BJ (cell line): ENCODE measurements at places on chromosomes 7 and 10.

DNA sequence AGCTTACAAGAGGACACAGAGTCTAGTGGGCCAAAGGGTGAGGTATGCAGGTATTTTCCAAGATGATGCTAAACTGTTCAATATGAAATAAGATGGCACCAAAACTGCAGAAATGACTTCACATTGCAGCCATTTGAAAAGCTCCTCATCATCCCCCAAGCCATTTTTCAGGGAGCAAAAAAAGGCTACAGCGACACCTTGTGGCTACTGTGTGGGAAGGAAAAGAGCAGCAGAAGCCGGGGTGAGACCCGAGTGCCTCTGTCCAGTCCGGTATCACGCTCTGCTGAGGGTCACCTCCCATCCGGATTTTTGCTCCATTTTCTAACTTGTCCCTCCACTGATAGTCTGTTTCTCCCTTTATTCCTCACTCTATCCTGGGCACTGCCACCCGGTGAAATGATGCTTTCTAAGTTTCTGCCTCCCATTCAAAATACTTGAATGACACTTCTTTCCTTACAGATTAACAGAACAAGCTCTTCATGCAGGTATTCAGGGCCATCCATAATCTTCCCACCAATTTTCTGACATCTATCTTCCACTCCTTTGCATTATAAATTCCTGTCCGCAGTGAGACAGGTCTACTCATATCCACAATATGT is 220.2 kb downstream of the DGKI start:
- no peak for DNase-seq

- no peak for DNase-seq
Measured at GRCh38 chr7:91358303-91358702, 94.1 kb downstream of the FZD1 start.

GRCh38 chr10:44752451-44753441 is 158.4 kb upstream of the TMEM72 start:
- DNase-seq = peak; percentile 78

- peak; percentile 75 for DNase-seq
Measured at GRCh38 chr7:102860351-102860811, 52.4 kb upstream of the LRRC17 start.

GRCh38 chr10:62543571-62544355 is 169.6 kb downstream of the ZNF365 start:
- no peak for DNase-seq

DNA sequence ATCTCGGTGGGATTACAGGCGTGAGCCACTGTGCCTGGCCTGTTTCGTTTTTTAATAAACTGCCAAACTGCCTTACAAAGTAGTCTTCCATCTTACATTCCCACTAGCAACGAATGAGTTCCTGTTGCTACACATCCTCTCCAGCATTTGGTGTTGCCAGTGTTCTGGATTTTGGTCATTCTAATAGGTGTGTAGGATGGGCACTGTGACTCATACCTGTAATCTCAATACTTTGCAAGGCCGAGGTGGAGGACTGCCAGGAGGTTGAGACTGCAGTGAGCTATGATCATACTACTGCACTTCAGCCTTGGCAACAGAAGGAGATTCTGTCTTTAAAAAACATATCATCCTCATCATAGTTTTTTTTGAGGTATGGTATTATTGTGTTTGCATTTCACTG is 21.4 kb upstream of the RSBN1L start:
- DNase-seq = no peak

DNA sequence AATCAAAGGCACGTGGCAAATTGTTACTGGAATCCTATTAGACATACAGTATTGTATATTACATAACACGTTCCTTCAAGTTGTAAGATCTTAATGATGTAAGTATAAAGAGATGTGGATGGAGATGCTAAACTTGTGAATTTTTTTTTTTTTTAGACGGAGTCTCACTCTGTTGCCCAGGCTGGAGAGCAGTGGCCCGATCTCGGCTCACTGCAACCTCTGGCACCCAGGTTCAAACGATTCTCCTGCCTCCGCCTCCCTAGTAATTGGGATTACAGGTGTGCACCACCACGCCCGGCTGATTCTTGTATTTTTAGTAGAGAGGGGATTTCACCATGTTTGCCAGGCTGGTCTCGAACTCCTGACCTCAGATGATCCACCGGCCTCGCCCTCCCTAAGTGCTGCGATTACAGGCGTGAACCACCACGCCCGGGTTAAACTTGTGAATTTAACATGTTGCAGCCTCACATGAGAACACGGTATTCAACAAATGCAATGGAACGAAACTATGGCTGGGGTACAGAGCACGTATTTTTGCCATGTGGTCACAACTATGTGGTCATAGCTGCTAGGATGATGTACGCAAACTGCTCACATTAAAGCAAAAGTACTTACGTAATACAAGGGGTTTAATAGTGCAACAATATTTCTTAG is 818 bp upstream of the SUPV3L1 start:
- no peak for DNase-seq

DNA sequence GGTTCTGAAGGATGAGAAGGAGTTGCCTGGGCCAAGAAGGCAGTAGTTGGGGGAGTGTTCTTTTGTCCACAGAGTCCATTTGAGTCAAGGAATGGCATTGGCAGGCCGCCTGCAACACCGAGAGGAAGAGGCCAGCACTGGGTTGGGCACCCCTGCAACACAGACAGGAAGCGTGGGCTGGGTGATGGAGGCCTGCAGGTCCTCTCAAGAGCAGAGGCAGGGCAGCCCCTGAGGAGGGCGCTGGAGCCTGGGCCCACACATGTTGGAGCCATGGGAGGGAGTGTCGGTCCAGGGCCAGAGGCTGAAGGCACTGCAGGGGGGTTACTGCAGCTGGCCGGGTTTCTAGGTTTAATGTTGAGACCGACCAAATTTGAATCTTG is 137.3 kb downstream of the PTPN20 start:
- no peak for DNase-seq

DNA sequence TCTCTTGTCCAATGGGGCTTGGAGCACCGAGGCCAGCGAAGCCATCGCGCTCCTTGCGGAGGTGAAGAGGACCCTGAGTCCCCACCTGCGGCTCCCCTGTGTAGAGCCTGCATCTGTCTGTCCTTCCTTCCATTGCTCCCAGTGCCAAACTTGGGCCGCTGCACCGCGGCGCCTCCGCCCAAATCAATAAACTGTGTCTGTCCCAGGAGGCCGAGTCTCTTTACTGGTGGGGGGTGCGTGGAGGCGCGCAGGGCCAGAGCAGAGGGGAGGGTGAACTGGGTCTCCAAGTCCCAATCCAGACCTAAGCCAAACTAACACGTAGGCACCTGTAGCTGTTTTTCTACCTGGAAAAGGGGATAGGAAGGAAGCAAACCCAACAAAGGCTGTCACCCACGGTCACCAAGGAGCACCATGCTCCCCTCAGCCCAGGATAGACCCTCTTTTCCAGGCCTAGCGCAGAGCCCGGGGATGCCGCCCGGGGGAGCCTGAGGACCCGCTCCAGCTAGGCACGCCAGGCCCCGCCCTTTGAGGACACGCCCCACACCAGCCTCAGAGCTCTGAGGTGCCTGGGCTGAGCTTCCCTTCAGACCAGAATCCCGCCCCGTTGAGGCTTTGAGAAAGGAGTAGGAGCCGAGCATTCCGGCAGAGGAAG is 1.2 kb upstream of the CHAT start:
- no peak for DNase-seq

DNA sequence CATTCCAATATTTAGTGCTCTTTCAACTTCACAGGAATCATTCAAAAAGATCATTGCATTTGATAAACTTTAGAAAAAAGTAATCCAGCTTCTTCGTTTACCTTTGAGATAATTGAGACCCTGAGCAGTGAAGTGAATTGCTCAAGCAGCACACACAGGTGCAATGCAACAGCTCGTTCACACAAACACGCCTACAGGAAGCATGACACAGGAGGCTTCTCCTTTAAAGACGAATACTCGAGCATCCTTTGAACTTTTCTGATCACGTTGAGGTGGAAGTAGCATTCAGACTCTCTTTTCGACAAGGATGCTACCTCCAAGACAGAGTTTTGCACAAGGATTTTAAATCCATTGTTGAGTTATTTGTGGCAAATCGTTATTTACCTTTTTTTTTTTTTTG is 18.0 kb upstream of the RSU1 start:
- no peak for DNase-seq

DNA sequence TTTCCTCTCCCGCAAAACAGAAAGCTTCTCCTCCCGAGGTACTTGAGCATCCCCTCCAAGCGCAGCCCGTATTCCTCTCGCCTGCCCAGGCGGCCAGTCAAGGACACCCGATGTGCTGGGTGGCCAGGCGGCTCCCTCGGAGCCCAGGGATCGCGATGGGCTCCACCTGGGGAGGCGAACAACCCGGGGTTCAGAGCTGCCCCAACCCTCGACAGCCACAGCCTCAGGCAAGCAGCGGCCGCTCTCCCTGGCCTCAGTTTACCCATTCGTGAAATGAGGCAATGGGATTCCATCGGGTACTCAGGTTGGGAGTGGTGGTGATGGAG is 147.4 kb downstream of the CYP26A1 start:
- no peak for DNase-seq

GRCh38 chr7:55132890-55133551 is 114.2 kb downstream of the EGFR start:
- peak; percentile 98 for DNase-seq

- DNase-seq = no peak
Measured at GRCh38 chr7:16648551-16648950, 2.6 kb downstream of the BZW2 start.

GRCh38 chr7:100949933-100950443 is 654 bp downstream of the MUC3A start:
- DNase-seq = no peak

DNA sequence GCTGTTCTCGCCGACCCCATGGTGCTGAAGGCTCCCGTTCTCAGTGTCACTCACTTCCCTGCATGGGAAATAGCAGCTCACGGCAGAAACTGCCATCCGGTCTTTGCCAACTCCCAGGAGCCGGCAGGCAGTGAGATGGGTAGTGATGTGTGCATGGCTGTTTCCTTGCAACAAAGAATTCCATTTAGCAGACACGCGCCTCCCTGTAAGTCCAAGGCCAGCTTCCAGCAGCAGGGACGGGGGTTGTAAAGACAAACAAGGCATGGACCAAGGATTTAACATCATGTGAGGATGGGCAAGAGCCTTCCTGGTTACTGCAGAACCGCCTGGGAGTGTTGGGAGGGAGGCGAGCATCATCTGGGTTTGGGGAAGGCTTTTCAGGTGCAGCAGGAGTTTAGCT is 273.1 kb downstream of the GLRX3 start:
- DNase-seq = no peak

GRCh38 chr7:76383089-76383944 is 24.5 kb upstream of the YWHAG start:
- no peak for DNase-seq

- no peak for DNase-seq
Measured at GRCh38 chr7:39259391-39260003, 281.8 kb downstream of the POU6F2 start.

DNA sequence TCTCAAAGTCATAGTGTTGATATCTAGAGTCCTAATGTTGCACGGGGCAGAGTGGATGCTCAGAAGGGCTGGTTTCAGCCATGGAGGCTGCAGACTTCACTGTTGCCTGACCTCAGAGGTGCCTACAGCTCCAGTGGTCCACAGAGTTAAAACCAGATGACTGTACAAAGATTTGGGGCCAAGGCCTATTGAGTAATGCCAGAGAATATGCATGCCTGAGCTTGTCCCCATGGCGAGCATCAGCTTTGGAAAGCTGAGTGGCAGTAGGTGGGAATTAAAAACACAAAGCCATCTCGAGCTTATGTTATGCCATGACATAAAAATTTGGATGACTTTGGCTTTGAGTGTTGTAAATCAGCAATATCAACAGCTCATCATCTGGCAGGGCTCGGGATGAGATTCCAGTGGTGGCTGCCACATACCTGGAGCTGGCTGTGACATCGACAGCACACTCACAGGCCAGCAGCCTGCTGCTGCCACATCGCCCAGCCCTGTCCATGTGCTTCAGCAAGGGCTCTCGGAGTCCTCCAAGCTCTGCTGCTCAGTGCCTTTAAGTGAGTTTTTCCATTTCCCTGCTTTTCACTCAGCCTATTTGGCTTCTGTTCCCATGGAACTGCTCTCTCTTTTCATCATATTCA is 379.6 kb downstream of the TNS3 start:
- DNase-seq = no peak

DNA sequence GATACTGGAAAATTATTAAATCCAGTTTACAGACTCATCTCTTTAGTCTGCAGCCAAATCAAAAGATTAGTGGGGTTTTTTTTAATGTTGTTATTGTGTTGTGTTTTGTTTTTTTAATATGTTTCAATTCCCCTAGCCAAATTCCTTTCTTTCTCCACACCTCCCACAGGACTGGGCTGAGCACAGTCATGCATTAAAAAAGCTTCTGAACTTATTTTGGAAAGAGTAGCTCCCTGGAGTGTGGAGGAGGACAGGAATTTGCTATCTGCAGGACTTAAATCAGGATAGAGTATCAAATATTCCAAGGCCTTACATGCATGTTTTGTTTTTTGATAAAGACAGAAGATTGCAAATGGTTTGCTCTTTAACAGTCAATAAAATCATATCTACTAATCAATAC is 90.7 kb downstream of the GNAI1 start:
- no peak for DNase-seq

DNA sequence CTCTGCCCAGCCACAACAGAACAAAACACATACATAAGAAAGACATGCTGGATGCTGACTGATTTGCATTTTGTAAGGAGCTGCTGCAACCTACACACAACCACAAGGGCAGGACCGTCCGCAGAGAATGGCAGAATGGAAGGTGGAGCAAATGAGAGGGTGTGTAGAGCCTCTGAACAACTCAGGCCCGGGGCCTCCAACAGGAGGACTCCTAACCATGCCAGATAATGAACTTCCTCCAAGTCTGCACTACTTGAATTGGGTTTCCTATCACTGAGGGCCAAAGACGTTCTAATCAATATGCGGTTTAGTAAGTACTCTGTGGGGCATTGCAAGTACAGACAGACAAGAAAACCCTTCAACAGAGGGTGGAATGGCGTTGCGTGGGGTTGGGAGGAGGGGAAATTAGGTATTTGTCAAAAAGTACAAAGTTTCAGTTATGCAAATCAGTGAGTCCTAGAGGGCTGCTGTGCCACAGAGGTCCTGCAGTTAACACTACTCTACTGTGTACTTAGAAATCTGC is 14.6 kb downstream of the VOPP1 start:
- no peak for DNase-seq

DNA sequence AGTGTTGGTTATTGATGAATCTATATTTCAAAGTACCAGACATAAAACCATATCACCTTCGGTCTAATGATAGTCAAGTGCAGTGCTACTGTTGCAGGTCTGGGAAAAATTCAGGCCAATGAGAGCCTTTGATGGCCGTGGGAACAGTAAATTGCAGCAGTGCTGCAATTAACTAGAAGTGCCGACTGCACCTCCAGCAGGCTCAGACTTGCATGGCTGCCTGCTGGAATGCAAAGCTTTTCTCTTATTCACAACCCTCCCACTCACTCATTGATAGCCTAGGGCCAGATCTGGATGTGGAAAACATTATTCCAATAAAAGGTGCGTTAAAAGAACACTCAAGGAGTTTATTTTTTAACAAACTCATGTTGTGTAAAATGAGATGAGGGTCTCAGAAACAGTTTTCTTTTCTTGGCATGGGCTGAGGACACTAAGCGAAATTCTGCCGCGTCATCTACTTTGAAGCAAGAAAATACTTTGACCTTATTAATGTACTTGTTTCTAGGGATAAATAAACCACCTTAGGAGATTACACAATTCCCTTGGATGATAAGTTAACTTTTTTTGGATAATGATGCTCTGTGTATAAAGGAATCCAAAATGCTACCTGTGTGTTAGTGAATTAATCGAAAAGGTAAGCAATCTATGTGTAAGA is 17.1 kb downstream of the PLXDC2 start:
- no peak for DNase-seq
